ENCODE measurements at places on chromosomes 3 and 15.

- no peak for DNase-seq
These were observed 712 bp downstream of the RTF1 start for GRCh38 chr15:41417418-41418195.

DNA sequence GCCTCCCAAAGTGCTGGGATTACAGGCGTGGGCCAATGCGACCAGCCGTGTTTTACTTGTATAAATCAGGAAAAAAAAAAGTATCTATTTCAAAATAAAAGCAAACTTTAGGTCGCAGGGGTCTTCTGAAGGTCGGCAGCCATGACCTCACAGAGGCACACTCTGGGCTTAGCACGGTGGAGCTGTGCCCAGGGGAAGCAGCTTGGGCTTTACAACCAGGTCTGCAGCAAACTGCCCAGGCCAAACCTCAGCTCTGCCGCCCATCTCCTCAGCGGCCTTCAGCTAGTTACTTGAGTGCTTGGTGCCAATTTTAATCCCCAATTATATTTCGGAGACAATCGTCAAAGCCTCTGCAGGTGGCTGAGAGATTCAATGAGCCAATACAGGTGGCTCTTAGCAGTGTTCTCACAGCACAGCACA is 30.1 kb downstream of the ZDHHC19 start:
- peak; percentile 82 for DNase-seq

DNA sequence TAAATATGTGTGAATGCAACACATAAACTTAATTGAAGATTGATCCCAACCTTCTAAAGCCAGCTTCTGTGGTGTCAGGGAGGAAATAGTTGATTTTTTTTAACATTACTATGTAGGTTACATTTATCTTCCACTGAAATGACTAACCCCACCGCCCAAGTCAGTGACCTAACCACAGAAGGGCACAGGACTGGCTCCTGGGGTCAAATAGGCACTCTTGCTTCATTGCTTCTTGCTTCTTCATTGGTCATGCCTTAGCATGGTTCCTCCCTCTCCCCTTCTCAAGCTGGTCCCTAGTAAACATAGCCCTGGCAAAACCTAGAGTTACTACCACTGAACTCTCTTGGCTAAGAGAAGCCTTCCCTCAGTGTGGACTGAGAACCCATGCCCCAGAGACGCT is 12.3 kb downstream of the EIF1B start:
- no peak for DNase-seq

GRCh38 chr3:191198932-191199331 is at the start of gene OSTN:
Gene OSTN, plus strand, starts transcription at chr3:191199241. Its CDS starts 13,292 bp downstream, at chr3:191212533.
- DNase-seq = no peak

GRCh38 chr3:102233881-102234280 is 200.9 kb upstream of the ZPLD1 start:
- no peak for DNase-seq

DNA sequence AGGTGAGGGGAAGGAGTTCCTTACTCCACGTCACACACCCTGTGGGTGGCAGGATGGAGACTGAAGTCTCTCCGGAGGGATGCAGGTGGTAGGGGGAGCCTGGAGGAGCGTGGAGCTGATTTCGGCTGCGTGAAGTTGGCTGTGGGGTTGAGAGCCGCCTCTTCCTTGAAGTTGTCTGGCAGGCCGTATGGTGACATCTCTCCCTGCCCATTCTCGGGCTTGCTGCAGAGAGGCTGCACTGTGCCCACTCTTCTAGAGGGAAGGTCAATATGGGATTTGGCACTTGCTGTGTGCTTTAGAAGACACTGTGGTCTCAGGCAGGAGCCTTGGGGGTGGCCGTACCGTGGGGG is 13.4 kb upstream of the FBLN2 start:
- DNase-seq = no peak

GRCh38 chr15:74781431-74782258 is at the start of gene CSK:
Gene CSK, plus strand, starts transcription at chr15:74782080. Its CDS starts 16,218 bp downstream, at chr15:74798298.
- peak; percentile 67 for DNase-seq

- no peak for DNase-seq
These were observed 27.3 kb upstream of the IGF1R start for GRCh38 chr15:98621021-98621420.

GRCh38 chr3:187807086-187807862 is 62.0 kb upstream of the BCL6 start:
- no peak for DNase-seq

DNA sequence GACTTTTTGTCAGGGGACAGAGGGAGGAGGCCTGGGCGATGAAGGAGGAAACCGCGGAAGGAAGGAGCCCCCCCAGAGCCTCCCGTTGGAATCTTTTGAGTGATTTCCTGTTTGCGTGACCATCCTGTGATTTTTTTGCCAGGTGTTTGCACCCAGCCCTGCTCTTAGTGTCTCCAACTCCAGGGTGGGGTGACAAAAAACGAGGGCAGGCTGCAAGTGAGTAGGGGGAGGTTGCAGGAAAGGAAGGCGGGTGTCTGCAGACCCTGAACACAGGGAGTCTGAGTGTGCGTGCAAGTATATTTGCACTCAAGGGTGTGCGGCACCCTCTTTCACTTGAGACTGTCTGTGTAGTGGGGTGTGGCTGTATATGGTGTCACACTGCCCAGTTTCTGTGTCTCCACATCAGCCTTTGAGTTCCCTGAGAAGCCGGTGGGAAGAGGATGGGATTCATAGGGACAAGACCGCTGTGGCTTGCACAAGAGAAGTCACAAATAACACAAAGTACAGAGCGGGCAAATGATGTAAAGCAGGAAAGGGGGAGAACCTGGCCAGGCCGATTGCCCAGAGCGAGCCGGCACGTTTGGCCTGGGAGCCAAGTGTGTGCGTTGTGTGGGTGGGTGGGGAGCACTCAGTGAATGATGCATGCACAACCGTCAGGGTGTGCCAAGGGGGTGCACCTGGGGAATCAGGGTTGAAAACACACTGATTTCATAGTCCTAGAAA is 6.6 kb downstream of the ISLR2 start:
- no peak for DNase-seq

GRCh38 chr15:29690765-29691475 is 131.3 kb downstream of the TJP1 start:
- no peak for DNase-seq

DNA sequence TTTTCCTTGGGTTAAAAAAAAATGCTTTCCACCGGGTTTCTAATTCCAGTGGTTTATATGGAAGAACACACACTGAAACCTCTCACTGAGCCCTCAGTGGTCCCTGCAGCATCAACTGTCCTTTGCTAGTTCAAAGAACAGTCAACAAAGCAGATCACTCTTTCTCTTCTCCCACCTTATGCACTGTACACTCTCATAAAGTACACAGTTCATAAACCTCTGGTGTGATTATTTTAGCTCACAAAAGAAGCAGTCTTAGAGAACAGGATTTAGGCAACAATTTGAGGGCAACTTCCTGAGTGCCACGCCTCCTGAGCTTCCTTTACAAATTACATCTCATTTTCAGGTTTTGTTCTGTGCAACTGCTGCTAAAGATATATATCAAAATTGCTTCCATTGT is 728.4 kb upstream of the GOLIM4 start:
- DNase-seq = no peak

GRCh38 chr3:188534633-188535032 is 380.7 kb downstream of the LPP start:
- no peak for DNase-seq

DNA sequence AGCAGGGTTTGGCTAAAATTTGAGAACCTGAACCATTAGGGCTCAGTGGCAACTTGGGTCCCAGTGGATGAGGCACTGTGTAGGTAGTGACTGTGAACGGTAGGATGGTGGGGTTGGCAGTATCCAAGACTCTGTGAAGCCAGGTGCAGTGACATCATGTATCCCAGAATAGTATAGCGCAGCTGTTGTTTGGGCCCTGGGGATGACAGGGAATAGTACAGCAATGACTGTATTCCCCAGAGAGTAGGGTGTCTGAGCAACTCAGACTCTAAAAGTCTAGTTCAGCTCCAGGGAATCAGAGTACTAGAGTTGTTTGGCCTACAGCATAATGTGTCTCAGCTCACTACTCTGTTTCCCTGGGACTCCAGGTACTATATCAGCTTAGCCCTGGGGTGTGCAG is 20.7 kb upstream of the PPP2R3A start:
- DNase-seq = peak; percentile 11

DNA sequence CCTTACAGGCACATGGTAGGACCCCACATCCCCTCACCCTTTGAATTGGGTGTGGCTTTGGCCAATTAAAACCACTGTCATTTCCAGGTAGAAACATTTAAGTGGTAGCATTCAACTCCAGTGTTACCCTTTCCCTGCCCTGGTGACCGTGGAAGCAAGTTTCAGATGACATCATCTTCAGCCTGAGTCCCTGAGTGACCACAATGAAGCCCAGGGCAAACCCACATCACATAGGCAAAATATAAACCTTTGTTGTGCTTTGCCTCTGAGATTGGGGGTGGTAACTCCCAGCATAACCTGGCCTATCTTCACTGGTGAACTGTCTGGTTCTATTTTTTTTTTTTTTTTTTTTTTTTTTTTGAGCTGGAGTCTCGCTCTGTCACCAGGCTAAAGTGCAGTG is 404.0 kb upstream of the WNT5A start:
- no peak for DNase-seq

- DNase-seq = no peak
These were observed 52.7 kb downstream of the TRIM71 start for GRCh38 chr3:32870373-32871095.

DNA sequence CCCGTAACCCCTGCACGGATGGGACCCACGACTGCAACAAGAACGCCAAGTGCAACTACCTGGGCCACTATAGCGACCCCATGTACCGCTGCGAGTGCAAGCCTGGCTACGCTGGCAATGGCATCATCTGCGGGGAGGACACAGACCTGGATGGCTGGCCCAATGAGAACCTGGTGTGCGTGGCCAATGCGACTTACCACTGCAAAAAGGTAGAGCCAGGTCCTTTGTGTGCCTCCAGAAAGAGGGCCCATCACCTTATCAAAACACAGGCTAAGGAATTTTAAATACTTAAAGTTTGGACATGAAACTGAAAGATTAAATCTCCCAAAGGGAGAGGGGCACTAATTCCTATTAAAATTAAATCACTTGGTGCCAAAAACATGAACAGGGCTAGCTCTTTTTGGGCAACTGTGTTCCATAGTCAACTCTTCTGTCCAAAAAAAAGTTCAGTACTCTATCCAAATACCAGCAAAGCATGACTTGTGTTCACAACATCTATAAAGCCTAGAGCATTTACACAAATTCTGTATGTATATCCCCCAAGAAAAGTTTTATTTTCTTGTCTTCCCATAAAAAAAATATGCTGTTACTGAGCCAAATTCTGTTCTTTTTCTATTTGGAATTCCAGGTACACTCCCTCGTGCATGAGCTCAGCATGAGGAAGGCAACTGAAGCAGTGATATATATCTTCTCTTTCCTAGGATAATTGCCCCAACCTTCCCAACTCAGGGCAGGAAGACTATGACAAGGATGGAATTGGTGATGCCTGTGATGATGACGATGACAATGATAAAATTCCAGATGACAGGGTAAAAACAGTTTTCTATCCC is 9.2 kb downstream of the THBS1 start:
- DNase-seq = no peak

GRCh38 chr15:55780292-55780691 is 37.3 kb upstream of the PRTG start:
- DNase-seq = no peak

DNA sequence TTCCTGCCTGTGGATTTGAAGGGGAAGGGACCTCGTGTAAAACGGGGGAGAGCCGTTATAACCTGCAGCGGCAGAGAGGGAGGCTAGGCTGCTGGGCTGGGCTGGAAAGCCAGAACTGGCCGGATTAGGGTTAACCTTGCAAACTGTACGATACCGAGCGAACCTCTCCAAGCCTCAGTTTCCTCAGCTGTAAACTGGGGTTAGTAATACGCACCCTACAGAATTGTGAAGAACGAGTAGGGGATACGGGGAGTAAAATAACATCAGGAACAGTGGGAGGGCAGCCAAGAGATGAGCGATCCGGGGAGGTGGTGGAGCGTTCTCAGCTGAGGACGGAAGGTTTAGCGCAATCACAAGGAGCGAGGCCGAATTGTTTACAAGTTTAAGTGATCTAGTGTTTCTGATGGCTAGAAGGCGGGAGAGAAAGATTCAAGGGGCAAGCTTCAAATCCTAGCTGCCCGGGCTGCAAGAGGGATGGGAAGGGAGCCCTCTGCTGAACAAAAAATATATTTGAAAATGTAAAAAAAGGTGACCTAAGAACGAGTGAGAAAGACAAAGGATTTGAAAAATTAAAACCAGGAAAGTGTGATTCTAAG is 768 bp upstream of the SEMA5B start:
- peak; percentile 69 for DNase-seq

DNA sequence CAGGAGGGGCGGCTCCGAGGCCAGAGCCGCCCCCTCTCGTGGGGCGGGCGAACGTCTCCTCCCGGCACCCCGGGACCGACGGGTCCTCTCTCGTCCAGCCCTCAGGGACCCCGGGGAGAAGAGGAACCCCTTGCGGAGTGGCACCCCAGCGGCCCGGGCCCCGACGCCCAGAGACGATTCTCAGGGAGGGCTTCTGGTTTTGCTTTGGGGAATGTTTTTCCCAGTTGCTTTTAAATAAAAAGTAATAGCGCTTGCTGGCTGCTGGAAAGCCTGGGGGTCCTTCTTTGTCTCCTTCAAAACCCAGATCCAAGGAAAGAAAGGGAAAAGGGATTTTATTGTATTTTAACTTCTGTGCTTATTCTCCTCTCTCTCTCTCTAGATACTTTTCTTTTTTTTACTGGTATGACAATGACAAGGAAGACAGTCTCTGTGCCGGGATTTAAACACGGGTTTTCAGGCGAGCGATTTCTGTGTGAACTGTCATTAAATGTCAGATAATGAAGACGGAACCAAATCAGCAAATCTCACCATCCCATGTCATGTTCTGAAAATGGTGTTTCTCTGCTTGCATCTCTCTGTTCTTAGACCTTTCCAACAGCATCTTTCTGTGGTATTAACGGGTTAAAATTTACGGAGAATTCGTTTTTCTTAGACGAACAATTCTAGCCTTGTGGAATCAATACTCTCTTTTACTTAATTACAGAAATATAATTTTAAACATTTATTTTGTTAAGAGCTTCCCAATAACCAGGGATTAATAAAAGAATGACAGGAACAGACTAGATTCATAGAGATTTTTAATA is 530 bp upstream of the PCOLCE2 start:
- no peak for DNase-seq

DNA sequence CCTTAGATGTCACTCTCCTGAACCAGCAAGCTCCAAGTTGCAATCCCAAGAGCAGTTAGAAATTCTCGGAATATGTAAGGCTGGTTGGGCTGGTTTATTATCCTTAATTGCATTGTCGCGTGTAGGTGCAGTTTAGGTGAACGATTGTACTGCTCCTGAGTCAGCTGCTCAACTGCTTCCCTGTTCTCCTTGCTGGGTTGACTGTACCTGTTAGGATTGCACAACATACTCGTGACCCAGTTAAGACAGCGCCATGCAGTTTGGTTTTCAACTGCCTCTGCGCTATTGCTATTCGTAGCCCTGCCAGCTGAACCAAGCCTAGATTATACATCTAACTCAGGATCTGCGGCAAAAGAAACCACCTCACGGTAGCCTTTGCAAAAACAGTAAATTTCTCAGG is 41.0 kb downstream of the BCL2L10 start:
- DNase-seq = no peak

DNA sequence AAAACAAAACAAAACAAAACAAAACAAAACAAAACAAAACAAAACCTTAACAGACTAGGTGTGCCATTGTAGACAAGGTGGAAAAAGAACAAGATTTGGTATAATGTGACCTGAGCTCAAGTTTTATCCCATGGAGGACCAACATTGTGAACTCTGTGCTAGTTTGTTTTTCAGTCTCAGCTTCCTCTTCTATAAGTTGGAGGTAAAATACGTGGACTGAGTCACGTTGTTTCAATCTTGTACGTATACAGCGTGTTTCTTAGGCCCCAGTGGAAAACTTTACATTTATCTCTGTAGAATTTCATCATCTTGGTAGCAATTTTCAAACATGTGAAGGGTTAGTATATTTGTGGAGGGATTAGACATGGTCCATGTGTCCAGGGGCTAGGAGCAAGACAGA is 261.6 kb downstream of the CD47 start:
- DNase-seq = no peak
